ENCODE measurements at places on chromosomes 13 and 19.

DNA sequence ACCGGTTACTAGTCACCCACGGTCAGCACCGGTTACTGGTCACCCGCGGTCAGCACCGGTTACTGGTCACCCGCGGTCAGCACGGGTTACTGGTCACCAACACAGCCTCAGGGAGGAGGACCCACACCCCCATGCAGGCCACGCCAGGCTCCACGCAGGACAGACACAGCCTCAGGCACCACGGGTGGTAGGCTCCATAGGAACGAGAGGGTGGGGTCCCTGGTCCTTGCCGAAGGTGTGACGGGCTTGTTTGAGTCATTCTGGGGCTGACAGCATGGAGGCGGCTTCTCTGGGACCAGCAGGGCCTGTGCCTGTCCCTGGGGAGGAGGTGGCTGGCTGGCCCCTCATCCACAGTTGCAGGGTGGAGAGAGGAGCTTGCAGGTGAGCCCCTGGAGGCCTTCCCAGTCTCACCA is 122.8 kb upstream of the SOX1 start:
- no peak for DNase-seq

GRCh38 chr13:95704510-95704909 is 27.6 kb downstream of the DNAJC3 start:
- peak; percentile 23 for DNase-seq

DNA sequence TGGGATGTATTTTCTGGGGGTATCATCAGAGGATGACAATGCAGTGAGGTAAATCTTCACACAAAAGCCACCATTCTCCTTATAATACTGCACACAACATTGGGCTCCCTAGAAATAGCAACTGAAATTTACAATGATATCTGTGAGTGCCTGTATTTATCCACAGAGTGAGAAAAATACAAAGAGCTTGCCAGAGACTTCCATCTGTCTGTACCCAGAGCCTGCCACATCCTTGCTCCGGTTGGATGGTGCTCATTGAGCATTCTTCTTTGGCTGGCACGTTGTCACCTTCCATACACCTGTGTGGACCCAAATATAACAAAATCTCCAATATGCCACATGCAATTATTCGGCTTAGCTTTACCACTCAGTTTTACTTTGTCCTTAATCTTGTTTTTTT is 189.5 kb upstream of the UFM1 start:
- no peak for DNase-seq

DNA sequence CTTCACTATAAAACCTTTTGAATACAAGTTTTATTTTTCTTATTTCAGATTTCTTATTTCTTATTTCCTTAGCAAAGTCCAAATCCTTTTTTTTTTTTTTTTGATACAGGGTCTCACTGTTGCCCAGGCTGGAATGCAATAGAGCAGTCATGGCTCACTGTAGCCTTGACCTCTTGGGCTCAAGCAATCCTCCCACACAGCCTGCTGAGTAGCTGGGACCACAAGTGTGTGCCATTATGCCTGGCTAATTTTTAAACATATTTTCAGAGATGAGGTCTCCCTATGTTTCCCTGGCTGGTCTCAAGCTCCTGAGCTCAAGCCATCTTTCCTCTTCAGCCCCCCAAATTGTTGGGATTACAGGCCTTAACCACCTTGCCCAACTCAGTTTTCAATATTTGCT is 334.3 kb downstream of the DLEU7 start:
- DNase-seq, result no peak

- no peak for DNase-seq
These were observed 186.5 kb upstream of the SPRY2 start for GRCh38 chr13:80527400-80527799.

DNA sequence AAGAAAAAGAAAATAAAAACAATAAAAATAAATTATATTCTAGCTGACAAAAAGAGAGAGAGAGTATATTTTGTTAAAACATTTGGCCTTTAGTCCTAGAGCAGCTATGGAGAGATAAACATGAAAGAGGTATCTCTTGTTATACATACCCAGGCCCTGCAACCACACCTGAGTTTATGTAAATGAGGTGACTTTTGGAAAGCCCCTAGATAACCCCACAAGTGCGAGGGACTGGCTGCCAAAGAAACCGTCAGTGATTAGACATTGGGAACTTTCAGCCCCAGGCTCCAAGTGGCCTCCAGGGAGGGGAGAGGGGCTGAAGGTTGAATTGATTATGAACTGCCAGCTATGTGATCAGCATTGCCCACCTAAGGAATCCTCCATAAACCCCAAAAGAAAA is 2.1 kb upstream of the NLRP7 start:
- no peak for DNase-seq

DNA sequence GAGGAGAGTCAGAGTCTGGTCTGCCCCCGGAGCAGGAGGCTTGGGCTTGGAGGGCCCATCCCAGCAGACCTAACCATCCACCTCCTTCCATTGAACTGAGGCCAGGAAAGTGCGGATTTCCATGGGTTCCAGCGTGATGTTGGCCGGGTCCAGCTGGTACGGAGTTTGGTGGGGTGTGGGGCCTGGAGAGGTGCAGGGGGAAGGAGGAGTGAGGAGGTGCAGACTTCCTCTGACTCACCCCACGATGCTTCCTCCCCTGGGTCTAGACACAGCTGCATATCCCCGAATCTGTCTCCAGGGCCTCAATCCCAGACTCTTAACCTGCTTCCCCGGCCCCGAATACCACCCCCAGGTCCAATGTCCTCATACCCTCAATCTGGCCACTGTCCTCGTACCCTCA is 20.0 kb downstream of the MAN2B1 start:
- no peak for DNase-seq

- DNase-seq, result no peak
These were observed 9.0 kb downstream of the RELB start for GRCh38 chr19:45010306-45010705.

- DNase-seq, result no peak
These were observed 21.5 kb downstream of the SHISA2 start for GRCh38 chr13:26030331-26030730.

GRCh38 chr19:15453091-15453578 is 3.4 kb upstream of the WIZ start:
- DNase-seq, result peak; percentile 67

GRCh38 chr19:31344403-31344802 is 4.8 kb downstream of the TSHZ3 start:
- DNase-seq, result no peak

DNA sequence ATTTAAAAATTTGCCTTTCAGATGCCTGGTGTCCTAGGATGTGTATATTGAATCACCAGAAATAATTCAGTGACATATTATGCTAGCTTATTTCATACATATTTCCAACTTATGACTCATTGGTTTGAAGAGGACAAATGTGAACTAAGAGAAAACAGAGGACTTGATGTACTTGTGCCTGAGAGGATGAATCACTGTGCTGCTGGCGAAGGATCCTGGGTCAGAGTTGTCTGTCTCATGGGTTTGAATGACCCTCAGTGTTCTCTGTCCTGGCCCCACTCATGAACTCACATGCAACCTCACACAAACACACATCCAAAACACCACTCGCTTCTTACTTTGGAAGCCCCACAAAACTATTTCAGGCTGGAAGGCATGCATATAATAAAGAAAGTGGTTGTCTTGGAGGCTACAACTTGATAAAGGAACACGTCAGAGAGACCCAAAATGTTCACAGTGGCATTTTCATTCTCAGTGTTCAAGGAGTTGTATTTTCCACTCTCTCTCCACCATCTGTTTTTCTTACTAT is 129.0 kb upstream of the SPRY2 start:
- DNase-seq, result no peak

- DNase-seq, result no peak
These were observed 34.4 kb downstream of the DNAJC15 start for GRCh38 chr13:43057653-43058317.

Data from T47D (cell line).